ENCODE measurements at places on chromosomes 12 and 14.

- DNase-seq, result no peak
Measured at GRCh38 chr12:114670291-114670980, 13.5 kb downstream of the TBX3 start.

DNA sequence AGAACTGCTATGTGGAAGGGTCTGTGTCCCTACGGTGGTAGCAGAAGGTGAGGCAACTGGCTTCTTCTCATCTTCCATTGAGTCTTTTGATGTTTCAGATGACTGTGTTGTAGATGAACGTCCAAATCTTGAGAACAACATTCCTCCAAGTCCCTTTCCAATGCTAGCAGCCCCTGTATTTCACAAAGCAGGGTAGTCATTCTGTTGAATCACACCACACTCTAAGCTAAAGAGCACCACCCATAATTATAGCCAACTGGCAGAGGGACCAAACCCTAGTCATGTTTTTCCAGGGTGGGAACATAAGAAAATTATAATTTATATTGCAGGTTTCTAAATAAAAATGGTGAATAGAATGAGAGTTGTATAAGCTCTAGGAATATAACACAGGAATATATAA lies 98.7 kb downstream of the DDHD1 start:
- no peak for DNase-seq

GRCh38 chr12:114291389-114292060 lies 114.4 kb downstream of the TBX5 start:
- DNase-seq, result no peak

- no peak for DNase-seq
Measured at GRCh38 chr14:69848903-69849391, 30.3 kb upstream of the SMOC1 start.

GRCh38 chr12:113475451-113476175 lies 3.9 kb upstream of the LHX5 start:
- no peak for DNase-seq

DNA sequence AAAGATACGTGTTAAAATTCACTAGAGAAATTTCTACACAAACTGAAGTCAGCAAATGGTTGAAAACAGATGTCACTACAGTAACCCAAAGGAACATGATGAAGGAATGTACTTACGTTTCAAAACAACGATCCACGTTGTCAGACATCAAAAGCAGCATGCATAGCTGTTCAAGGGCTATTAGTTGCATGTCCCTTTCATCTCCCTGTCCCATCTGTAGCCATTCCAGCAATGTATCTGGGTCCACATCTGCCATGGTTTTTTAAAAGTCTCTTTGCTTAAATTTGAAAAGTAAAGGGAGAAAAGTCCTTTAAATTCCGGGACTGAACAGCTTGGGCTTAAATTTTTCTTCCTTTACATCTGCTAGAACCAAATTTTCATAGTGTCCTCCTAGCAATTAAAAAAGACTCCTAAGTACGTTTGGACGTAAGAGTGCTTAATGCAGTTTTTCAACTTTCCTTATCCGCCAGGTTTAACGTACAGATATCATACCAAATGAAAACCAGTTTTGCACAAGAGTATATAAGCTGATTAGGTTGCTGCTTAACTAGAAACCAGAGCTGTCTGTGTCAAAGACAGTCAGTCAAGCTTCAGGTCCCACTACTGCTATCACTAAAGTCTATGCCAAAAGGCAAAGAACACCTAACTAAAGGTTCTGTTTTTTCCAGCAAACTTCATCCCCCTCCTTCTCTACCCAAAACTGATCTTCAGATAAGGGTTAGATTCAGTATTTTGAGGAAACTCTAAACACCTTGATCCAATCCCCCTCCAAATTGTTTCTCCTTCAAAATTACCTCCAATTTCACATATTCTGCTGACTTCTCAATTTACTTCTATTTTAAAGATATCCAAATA lies 1.7 kb downstream of the HECTD1 start:
- no peak for DNase-seq

DNA sequence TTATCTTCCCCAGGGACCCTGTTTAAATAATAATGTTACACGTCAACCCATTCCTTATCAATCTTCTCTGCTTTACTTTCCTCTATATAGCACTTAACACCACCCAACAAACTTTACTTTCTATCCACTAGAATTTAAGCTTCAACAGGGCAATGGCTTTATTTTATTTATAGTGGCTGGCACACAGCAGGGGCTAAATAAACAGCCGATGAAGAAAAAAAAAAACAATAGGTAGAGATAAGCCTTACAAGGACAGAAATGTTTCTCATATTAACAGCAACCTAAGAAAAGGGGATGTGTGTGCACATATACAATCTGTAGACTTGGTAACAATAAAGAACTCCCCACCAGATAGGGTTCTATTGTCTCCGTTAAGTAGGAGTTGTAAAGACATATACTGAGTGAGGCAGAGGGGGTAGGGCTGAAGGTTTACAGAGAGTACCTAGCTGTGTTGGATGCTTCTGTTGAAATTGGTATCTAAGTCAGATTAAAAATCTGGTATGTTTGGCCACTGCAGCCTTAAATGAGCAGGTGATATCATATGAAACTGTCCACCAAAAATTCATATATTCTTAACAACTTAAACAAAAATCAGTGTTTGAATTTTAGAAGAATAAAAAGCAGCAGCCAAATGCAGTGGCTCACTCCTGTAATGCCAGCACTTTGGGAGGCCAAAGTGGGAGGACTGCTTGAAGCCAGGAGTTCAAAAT lies 24.7 kb upstream of the AP4S1 start:
- DNase-seq, result no peak

- DNase-seq, result no peak
Measured at GRCh38 chr12:45666816-45667215, 62.7 kb upstream of the ARID2 start.

GRCh38 chr12:57772429-57773322 lies at the start of gene EEF1AKMT3:
Gene EEF1AKMT3, plus strand, starts transcription at chr12:57772614. Its CDS starts 111 bp downstream, at chr12:57772725.
- DNase-seq, result no peak

- no peak for DNase-seq
Measured at GRCh38 chr14:102982852-102983470, 60.5 kb downstream of the AMN start.

- no peak for DNase-seq
Measured at GRCh38 chr12:56206452-56207166, 15.1 kb downstream of the RNF41 start.

- DNase-seq, result no peak
Measured at GRCh38 chr12:25801734-25802133, 156.7 kb upstream of the RASSF8 start.

- DNase-seq, result no peak
Measured at GRCh38 chr12:10167599-10167998, 4.3 kb downstream of the OLR1 start.

GRCh38 chr12:27474344-27474743 lies 27.8 kb downstream of the SMCO2 start:
- no peak for DNase-seq

GRCh38 chr12:83514372-83514771 lies 827.7 kb downstream of the TMTC2 start:
- DNase-seq, result no peak

- DNase-seq, result no peak
Measured at GRCh38 chr12:108930756-108931155, 50.9 kb downstream of the DAO start.

DNA sequence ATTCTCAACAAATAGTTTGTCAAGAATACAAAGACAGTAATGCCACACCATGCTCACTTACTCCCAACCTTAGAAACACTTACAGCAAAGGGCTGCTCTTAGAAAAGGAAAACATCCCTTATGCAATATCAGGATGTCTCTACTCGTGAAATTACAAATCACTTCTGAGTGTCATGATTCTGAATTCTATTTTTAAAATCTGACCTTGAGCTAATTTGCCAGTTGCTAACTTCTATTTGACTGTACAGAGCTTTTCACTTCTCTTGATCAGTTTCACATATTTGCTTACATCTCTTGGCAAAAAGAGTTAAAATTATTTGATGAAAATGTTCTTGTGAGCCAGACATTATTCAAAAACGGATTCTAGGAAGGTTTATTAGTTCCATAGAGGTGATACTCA lies 136.7 kb upstream of the SLC35F4 start:
- DNase-seq, result no peak

DNA sequence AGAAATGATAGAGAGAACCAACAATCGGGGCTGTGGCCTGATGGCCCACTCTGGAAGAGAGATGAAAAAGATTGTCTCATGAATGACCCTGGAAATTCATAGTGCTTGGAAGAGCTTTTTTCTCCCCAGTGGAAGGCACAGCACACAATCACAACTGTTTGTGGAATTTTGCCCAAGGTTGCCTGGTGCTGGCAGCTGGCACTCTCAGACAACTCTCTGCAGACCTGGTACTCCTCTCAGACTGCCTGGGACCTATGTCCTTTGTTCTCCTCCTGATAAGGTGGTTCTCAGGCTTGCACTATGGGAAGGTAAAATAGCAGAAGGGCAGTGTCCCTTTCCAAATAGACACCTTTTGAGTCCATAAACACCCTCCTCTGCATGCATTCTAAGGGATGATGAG lies 144.1 kb upstream of the SEL1L start:
- DNase-seq, result no peak

DNA sequence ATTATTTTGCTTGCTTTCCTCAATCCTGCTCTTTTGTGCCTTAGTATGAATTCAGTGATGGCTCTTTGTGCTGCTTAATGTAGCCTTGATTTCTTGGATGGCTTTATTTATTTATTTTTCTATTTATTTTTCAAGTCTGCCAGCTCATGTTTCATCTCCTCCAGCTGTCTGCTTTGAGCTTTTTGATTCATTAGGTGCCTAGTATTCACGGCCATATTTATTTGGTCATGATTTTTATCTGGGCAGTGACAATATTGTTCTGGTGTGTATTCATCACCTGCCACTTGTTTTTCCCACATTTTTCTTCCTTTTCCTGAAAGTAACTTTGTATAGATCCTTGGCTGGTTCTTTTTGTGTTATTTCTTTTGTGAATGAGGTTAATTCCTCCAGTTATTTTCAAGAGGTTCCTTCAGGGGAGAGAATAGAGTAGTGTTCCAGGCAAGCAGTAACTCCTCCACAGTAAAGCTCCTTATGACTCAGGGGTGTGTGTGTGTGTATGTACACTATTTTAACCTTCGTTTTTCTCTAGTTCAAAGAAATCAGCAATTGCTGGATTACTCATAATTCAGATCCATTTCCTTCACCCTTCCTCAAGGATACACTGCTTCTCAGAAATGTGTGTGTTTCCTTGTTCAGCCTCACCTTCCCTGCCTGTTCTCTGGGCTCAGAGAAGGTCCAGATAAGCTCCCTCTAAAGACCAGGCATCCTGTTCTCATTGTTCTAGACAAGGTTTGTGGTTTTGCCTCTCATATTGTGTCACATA lies 51.6 kb upstream of the PMCH start:
- DNase-seq, result no peak

GRCh38 chr14:35047976-35048513 lies 2.0 kb downstream of the FAM177A1 start:
- DNase-seq, result no peak

Measured in NCI-H187 treated with DMSO at 0.1 percent for 48 hours (cell line).